ENCODE measurements at places on chromosomes 16 and 17.

DNA sequence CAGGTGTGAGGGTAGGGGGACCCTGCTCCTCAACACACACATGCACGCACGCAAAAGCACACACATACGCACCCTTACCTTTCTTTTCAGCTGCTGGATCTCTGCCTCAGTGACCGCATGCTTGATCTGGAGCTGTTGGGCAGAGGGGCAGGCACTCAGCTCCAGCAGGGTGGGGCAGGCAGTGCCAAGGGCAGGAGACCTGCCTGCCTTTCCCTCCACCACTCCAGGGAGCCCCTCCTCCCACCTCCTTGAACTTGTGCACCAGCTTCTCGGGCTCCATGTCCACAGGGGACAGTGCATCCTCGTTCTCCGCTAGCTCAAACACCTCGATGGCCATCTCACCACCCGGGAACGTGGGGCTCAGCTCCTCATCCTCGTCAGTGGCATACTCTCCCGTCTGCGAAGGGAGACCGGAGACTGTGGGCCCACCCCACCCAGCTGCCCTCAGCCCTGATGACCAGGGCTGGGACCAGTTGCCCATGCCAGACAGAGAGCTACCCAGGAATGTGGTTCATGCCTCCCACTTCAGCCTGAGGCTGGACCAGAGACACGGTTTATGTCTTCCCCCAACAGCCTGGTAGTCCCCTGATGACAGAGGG is 9.3 kb upstream of the SAMD14 start:
- DNase-seq = no peak

DNA sequence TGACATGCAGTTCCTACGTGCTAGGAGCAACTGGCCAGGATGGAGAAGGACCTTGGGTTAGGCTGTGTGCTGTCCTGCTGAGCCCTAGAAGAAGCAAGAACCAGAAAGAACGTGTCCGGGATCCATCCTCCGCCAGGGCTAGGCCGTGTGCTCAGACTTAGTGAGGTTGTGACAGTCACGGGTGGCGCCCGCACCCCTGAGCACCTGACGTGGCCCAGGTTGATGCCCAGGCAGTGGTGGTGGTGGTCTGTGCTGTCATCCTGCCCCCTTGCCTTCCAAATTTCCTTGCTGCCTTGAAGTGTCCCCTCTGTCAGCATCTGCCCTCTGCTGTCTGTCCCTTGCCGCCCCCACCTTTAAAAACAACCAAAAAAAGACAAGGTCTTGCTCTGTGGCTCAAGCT is 4.2 kb upstream of the GSE1 start:
- no peak for DNase-seq

GRCh38 chr16:74736531-74737157 is 36.0 kb upstream of the MLKL start:
- no peak for DNase-seq

- no peak for DNase-seq
Observed at GRCh38 chr17:79107499-79108231, 33.0 kb downstream of the ENGASE start.

- no peak for DNase-seq
Observed at GRCh38 chr16:80166082-80166481, 374.7 kb upstream of the DYNLRB2 start.

DNA sequence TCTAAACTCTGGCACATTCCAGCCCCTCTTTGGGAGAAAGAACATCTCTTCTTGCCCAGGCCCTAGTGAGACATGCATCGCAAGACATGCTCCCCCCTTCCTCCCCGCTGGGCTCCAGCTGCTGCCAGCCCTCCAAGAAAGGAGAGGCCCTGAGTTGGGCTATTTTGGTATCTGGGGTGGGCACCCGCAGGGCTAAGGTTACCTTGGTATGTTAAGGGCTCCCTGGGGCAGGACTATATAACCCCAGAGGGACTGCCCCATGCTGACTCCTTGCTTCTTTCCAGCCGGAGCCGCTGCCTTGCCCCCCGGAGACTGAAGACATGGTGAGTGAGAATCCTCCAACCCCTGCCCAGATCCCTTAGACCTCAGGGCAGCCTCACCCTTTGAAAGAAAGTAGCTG is at the start of gene MYL11:
TSS of gene MYL11 (plus strand) at position 265 of the 400 bp plus-strand sequence. CDS start at position 321, 56 bp downstream.
- DNase-seq = no peak

GRCh38 chr16:732332-732731 is 5.4 kb downstream of the HAGHL start:
- DNase-seq = no peak

DNA sequence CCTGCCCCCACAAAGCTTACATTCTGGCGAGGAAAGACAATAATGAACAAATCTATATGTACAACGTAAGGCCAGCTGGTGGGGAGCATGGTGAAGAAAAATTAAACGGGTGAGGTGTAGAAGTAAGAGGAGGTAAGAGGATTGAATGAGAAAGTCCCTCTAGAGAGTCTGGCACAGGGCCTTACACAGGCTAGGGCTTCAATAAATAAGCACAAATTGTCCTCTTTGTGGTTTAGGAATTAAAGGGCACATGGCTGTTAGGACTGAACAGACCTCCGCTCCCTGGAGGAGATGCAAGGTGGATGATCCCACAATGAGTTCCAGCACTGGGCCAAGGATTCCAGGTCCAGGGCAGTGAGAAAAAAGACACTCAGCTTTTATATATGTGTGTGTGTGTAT is 43.1 kb upstream of the HAPSTR1 start:
- no peak for DNase-seq

- no peak for DNase-seq
Observed at GRCh38 chr17:41002814-41003213, 3.1 kb upstream of the KRTAP3-2 start.

DNA sequence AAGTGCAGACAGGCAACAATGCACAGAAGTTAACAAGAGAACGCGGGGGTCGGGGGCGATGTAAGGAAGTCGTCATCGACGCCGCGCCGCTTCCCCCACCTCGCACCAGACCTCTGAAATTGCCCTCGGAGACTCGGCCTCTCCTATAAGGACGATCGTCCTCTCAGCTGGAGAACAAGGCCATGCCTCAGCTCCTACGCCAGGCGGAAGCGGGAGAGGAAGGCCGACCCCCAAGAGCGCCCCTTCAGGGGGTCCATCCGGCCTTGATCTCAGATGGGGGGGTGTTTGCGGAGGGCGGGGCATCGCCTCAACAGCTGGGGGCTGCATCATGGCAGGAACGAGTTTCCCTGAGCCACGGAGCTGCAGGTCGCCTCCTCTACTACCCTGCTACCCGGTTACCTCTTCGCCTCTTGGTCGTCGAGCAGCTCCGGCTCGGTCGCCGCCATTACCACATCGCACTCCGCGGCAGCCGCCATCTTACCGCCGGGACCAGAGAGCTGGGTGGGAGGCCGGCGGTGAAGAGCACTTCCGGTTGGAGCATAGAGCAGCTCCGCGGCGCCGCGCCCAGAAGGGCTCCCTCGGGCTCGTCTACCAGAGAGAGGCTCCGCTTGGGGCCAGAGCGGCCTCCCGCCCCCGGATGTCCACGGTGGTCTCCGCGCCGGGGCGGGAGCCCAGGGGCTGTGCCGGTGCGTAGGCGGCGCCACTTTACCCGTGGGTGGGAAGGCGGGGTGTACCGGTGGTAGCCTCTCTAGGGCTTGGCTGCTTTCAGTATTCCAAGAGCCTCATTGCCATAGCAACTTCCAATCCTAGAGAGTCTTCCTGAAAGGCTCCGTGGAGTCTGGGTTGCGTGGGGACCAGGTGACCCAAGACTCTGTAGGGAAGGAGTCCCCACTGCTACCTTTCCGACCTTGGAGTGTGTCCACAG is at the start of gene DNAJC7:
TSS of gene DNAJC7 (minus strand) at position 499 of the 925 bp plus-strand sequence. CDS start at position 476, 23 bp downstream.
- peak; percentile 63 for DNase-seq

GRCh38 chr17:19555746-19556145 is 22.1 kb downstream of the SLC47A1 start:
- no peak for DNase-seq

GRCh38 chr17:39618956-39619785 is 7.6 kb upstream of the PPP1R1B start:
- DNase-seq = no peak

GRCh38 chr16:7437135-7437804 is 104.6 kb downstream of the RBFOX1 start:
- no peak for DNase-seq

- DNase-seq = no peak
Observed at GRCh38 chr17:41917192-41917591, 1.6 kb downstream of the ACLY start.

GRCh38 chr16:2190002-2190658 is 6.3 kb downstream of the CASKIN1 start:
- DNase-seq = no peak

DNA sequence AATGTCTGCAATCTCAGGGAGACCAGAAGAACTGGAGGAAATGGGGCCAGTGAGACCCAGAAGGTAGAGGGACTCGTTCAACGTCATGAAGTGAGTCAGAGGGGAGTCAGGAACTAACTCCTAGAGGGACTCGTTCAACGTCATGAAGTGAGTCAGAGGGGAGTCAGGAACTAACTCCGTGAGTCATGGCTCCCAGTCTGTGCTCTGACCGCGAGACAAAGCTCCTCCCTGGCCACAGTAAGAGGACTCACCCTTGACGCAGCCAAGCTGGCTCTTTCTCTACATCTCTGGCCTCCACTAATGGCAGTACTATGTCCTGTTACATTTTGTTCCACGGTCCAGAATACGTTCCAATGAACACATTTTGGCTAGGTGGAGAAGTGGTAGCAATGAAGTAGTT is 902.5 kb downstream of the KCNJ2 start:
- no peak for DNase-seq

DNA sequence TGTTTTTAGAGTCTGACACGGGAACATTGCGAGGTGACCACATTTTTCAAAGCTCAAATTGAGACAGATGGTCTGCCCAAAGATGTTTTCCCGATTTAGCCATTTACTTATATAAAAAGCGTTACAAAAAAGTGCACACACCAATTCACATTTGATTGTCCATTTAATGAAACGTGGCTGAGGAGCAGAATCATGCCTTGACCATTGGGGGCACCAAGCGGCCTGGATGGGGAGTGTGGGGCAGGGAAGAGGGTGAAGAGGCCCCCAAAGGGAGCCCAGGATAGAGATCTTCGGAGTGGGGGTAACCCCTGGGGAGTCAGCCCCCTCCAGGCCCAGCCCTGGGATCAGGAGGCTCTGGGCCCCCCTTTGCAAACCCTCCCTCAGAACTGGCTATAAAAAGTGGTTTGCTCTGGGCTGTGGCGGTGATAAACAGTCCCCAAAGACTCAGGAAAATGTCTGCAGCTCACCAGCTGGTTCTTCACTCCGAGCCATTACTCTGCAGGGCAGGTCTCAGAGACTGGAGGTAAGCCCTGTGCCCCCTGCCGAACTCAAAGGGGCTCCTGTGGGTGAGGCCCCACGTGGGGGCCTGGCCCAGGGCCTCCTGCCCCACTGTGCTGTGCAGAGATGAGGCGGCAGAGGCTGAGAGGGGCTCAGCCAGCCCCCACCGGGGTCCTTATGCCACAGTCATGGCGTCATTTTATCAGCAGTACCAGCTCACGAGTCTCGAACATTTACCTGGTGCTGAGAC is 105.9 kb upstream of the SEC14L1 start:
- DNase-seq = no peak

GRCh38 chr17:79500745-79501618 is 109.9 kb downstream of the RBFOX3 start:
- no peak for DNase-seq

GRCh38 chr17:57636985-57637665 is 108.0 kb downstream of the CCDC182 start:
- no peak for DNase-seq

- DNase-seq = peak; percentile 76
Observed at GRCh38 chr17:68035131-68035522, 408 bp upstream of the KPNA2 start.

GRCh38 chr17:10804546-10804945 is 647 bp upstream of the TMEM238L start:
- DNase-seq = no peak

- DNase-seq = no peak
Observed at GRCh38 chr17:2549392-2550211, 37.9 kb upstream of the METTL16 start.

DNA sequence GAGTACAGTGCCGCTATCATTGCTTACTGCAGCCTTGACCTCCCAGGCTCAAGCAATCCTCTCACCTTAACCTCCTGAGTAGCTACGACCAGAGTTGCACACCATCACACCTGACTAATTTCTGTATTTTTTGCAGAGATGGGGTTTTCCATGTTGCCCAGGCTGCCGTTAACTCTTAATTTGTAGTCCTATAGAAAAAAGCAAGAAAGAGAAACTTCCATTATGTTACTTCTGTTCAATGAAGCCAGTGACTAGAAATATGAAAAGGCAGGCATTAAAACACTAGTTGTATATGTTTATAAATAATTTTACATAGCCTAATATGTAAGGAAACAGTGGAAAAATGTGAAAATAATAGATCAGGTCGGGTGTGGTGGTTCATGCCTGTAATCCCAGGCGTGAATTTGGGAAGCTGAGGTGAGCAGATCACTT is 9.7 kb downstream of the RAD51C start:
- no peak for DNase-seq

DNA sequence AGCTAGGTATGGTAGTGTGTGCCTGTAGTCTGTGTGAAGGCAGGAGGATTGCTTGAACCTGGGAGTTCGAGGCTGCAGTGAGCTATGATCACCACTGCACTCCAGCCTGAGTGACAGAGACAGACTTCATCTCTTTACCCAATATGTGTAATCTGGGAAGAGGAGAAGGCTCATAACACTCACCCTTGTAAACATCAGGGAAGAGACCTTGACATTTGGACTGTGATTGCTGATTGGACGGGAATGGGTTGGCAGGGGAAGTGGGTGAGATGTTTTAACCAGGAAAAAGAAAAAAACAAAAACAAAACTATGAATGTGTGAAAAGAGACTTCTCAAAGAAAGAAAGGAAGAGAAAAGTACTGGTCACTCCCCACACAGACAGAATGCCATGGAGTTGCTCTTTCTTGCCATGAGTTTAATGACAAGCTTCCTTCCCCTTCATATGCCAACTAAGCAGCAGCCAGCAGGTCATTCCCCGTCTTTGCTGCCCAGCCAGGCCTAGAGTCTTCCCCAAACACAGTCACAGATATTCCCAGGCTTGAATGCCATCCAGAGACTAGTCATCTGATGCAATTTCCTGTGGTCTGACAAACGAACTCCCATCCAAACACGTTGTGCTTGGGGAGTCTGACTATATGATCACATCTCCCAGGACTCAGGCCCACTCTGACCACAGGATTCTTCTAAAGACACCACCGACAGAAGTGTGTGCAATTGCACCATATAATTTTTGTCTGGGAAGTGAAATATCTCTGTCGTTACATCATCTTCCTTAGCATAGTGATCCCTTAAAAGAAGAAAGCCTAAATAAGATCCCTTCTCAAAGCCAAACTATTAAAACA is 3.6 kb upstream of the XAF1 start:
- DNase-seq = no peak

- no peak for DNase-seq
Observed at GRCh38 chr16:67278773-67279295, 498 bp upstream of the PLEKHG4 start.

GRCh38 chr16:73059779-73060615 is 12.1 kb upstream of the ZFHX3 start:
- no peak for DNase-seq

GRCh38 chr16:67283039-67283825 is 3.9 kb downstream of the PLEKHG4 start:
- DNase-seq = no peak

GRCh38 chr16:86566966-86567700 is 504 bp downstream of the FOXC2 start:
- DNase-seq = no peak

GRCh38 chr17:18059283-18059682 is 20.1 kb downstream of the GID4 start:
- DNase-seq = no peak

- peak; percentile 24 for DNase-seq
Observed at GRCh38 chr17:62627904-62628633, 599 bp downstream of the MRC2 start.
